Stimulated activated CD4-positive, alpha-beta T cell treated with anti-CD3 and anti-CD28 coated beads, TNF-alpha, amount 100 ng/mL, for 48 hours (primary cell): ENCODE measurements at places on chromosomes 3 and 15.

DNA sequence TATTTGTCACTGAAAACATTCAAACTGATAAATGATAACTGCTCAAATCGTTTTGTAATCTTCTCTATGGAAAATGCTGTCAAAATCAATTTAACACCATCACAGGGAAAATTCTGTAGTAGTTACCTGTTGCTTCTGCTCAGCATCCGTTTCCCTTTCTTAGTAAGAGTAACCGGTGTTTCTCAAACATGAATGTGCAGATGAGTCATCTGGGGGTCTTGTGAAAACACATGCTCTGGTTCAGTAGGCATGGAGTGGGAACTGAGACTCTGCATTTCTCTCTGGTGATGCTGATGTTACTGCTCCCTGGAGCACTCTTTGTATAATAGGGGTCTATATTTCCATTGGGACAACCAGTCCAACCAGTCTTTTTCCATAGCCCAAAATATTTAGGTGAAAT is 145.1 kb downstream of the SEMA6D start:
- DNase-seq: no peak

- DNase-seq: no peak
These were observed 665.6 kb upstream of the CCDC54 start for GRCh38 chr3:106711650-106712049.

- no peak for DNase-seq
These were observed 229.7 kb downstream of the NECTIN3 start for GRCh38 chr3:111301238-111301798.

GRCh38 chr3:126421573-126422119 is 26.9 kb downstream of the CFAP100 start:
- no peak for DNase-seq

DNA sequence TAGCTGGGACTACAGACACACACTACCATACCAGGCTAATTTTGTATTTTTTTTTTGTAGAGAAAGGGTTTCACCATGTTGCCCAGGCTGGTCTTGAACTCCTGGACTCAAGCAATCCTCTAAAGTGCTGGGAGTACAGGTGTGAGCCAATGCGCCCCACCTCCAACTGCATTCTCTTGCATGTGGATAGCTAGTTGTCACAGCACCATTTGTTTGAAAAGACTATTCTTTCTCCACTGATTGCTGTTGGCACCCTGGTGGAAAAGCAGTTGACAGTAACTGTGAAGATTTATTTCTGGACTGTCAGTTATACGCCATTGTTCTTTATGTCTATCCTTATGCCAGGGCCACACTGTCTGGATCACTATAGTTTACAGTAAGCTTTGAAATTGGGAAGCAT is 303.9 kb downstream of the ADAMTS17 start:
- no peak for DNase-seq

DNA sequence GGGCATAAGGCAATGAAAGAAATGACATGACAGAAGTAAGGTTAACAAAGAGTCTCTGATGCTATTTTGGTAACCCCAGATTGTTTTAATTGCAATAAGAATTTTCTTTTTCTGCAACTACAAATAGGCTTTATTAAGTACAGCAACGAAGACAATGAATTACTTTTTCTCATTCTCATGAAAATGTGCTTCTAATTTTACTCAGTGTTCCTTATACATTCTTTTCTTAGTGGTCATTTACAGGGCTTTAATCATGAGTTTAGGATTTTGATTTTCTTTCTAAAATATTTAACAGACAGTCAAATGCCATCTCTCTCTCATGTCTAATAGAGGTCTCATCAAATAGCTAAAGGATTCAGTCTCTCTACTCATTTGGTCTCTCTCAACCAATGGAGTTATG is 452.1 kb downstream of the RAP2B start:
- no peak for DNase-seq

- DNase-seq: no peak
These were observed 71.6 kb downstream of the CRYGS start for GRCh38 chr3:186472456-186473008.

DNA sequence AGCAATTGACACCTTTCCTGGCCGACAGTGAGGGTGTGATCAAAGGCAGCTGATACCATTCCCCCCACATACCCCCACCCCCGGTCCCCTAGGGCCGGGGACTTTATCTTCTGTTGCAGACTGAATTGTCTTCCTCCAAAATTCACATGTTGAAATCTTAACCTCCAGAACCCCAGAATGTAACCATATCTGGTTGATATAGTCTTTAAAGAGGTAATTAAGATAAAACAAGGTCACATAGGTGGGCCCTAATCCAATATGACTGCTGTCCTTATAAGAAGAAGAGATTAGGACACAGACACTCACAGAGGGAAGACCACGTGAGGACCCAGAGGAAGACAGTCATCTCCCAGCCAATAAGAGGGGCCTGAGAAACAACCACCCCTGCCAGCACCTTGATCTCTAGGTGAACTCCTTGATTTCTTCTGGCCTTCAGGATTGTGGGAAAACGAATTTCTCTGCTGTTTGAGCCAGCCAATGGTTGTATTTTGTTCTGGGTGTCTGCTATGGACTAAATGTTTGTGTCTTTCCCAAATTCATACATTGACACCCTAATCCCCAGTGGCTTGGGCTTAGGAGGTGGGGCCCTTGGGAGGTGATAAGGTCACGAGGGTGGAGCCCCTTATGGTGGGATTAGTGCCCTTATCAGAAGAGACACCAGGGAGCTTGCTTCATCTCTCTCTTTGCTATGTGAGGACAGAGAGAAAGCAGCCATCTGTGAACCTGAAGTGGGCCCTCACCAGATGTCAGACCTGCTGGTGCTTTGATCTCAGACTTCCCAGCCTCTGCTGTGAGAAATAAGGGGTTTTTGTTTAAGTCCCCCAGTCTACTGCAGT is 144.0 kb downstream of the CHSY1 start:
- DNase-seq: no peak

GRCh38 chr3:33007776-33008175 is 56.3 kb downstream of the CCR4 start:
- DNase-seq: no peak

DNA sequence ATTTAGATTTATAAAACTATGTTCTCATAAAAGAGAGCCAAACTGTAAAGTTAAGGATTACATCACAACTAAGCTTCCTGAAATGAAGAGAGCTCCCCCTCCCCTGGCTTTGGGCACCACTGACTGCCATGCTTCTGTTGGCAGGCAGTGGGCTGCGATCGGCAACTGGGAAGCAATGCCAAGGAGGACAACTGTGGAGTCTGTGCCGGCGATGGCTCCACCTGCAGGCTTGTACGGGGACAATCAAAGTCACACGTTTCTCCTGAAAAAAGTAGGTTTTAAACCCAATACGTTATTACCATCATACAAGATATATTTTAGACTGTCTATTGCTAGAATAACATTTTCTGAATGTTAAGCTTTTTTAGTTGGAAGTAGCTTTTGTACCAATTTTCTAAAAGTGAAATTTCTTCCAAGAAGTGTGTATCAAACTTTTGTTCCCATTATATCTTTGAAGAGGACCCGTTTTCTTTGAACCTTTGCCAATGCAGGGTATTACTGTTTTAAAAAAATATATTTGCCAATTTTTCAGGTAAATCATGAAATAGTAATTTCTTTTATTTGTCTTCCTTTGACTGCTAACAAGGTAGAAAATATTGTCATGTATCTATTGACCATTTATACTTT is 184.1 kb downstream of the ADAMTSL3 start:
- no peak for DNase-seq

DNA sequence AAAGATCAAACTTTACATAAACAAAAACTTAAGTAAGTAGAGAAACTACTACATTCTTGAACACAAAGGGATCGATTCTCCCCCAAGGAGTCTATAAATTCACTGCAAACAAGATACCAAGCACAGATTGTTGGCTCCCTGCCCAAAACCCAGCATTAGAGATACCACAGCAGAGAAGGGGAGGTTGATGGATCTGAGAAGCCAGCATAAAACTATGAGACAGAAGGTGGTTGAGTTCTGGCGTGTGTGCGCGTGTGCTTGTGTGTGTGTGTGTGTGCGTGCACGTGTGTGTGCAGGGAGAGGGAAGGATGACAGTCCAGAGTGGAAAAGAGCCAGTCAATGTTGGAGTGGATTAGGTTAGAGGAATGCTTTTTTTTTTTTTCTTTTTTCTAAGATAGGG is 143.2 kb upstream of the PRR20G start:
- DNase-seq: no peak

DNA sequence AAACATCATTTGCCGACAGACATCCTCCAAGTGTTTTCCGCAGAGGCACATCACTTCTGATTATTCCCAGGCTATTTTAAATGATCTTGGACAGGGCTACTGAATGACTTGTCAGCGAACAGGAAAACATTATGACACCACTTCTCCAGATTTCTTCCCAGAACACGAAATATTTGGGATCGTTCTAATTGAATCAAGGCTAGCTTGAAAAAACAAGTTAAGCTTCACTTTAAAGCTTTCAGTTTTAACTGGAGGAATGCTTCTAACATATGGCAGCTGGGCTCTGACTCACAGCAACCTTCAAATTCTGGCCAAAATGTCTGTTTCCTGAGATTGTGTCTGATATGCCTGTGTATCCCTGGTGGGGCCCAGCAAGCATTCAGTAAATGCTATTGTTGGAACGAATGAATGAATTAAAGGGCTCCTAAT is 127.0 kb upstream of the ICE2 start:
- DNase-seq: no peak

DNA sequence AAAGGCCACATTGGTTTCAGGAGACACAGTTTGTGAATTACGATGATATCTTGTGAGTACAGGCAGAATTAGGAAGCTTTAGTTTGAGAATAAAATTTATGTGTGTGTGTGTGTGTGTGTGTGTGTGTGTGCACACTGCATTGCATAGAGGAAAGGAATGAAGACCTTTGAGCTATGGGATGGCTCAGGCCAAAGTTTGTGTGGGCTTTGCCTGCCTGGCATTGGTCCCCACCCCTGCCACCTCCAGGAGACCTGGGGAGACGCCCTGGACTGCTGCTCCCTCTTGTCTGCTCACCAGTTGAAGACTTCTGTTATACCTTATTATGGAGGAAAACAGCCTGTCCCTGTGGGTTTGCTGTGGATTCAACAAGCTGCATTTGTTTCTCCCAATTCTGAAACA is 37.2 kb downstream of the TIGIT start:
- DNase-seq: no peak

DNA sequence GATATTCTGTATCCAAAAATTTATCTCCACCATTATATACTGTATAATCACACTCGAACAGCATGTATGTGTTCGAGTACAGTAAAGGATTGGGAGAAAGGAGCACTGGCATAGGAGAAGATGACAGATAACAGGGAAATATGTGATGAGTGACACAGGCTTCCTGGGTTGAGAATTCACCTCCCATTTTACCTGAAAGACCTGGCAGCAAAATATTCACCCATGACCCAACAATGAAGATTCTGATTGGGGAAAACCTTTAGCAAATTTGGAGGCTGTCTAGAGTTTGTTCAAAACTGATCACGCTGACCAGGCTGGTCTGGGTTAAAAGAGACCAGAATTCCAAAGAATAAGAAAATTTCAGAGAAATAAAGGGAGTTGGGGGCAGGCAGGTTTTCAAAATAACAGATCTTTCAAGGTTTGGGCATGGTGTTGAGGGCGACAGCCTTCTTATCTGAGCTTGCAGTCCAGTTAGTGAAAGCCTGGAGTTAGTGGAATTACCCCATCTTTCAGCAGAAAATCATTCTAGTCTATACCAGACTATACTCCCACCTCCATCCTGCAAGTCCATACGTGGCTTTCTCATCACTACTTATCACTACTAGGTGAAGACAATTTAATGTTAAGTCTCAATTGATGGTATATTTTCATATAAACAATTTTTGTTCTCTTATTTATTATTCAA is 42.8 kb upstream of the RSL24D1 start:
- no peak for DNase-seq

DNA sequence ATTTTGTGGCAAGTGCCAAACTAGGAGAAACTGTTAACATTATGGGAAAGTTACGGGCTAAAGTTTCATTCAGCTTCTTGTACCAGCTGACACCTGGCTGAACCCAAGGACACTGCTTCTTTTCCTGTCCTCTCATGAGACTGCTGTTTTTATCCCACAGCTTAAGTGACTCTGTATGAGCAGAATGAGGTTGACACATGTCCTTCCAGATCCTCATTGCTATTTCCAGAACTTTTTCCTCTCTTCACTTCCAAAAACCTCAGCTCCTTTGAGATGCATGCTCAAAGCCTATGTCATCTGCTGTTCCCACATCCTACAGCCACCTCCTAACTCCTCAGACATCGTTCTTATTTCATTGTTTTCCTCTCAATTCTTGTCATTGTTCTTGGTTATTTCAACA is 183.6 kb downstream of the DCLK3 start:
- DNase-seq: no peak

- no peak for DNase-seq
These were observed 855 bp downstream of the GMPPB start for GRCh38 chr3:49722896-49723295.

GRCh38 chr3:179788996-179789395 is 136.2 kb downstream of the USP13 start:
- no peak for DNase-seq

DNA sequence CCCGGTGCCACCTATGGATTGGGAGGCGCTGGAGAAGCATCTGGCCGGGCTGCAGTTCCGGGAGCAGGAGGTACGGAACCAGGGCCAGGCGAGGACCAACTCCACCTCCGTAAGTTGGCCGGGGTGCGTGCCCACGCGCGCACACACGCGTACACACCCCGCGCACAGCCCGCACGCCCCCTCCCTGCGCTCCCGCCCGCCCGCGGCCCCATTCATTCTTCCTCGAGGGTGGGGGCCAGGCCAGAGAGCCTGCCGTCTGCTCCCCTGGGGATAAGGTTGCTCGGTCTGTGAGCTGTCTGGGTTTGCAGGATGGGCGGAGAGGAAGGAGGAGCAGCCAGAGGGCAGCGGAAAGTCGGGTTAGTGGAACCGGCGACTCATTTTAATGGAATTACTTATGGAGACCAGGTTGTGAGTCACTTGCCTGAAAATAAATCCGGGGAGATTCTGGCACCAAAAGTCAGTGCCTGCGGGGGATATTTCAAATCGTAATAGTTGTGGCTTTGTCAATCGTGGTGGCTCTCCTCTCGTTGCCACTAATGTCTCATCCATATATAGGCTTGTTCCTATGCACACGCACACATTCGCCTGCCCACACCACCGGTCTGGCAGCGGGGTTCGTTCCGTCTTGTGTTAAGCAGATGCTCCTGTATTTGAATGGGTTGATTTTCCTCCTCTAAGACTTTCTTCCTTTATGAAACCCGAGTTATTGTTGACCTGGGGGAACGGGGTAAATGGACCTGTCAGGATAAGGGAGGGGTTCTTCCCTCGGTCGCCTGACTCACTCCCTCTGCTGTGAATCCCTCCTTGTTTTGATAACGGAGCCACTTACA is 223.4 kb upstream of the IL12A start:
- DNase-seq: no peak

GRCh38 chr3:43222590-43222989 is 63.8 kb upstream of the SNRK start:
- DNase-seq: no peak
